IMR-90 (cell line): ENCODE measurements at places on chromosomes 16 and 17.

- no peak for DNase-seq
- H3K36me3 ChIP-seq: no peaks in the 10 kb centered on the region
- no peak overlapping the region for H3K4me3 ChIP-seq
- H3K4me1 ChIP-seq: no peaks in the 10 kb centered on the region
- H3K27ac ChIP-seq: no peak overlapping the region
These were observed 552.5 kb upstream of the EEF2KMT start for GRCh38 chr16:5649762-5650743.

- no peaks in the 10 kb centered on the region for H3K27me3 ChIP-seq
- H3K4me3 ChIP-seq: no peak overlapping the region
- no peaks in the 10 kb centered on the region; the same call in 1 of the 2 replicates for H3K4me1 ChIP-seq
- DNase-seq: peak; percentile 84
These were observed 102.3 kb upstream of the C17orf78 start for GRCh38 chr17:37273409-37274051.

- H3K27me3 ChIP-seq: peaks cover 8% of the 10 kb centered on the region
- H3K4me3 ChIP-seq: no peak overlapping the region
- no peak for DNase-seq
- no peaks in the 10 kb centered on the region for H3K4me1 ChIP-seq
These were observed 10.9 kb downstream of the SLC35G3 start for GRCh38 chr17:35183332-35183731.

DNA sequence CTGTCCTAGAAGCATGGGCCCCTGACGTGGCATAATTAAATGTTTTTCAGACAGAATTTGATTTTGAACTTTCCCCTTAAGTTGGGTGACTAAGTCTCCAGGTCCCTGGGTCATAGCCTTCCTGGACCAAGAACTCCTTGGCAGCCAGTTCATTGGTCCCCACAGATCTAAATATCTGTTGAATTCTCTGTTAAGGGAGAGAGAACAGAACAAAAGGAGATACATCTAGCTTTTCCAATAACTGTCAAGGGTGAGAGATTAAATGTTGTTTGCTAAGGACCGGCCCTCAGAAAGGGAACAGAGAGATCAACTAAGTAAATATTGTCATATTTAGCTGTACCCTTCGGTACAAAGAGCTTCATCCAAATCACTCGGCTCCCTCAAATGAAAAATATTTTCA, 78.2 kb upstream of the NOL11 start:
- no peak for DNase-seq
- H3K36me3 ChIP-seq: no peaks in the 10 kb centered on the region
- H3K4me1 ChIP-seq: peaks cover 6% of the 10 kb centered on the region
- no peak overlapping the region for H3K4me3 ChIP-seq

GRCh38 chr16:49504626-49505025, 131.0 kb downstream of the C16orf78 start:
- H3K36me3 ChIP-seq: no peaks in the 10 kb centered on the region
- no peak overlapping the region for H3K27ac ChIP-seq
- DNase-seq: no peak
- H3K4me1 ChIP-seq: no peaks in the 10 kb centered on the region
- H3K27me3 ChIP-seq: no peaks in the 10 kb centered on the region

GRCh38 chr17:44911133-44912001, 3.9 kb downstream of the GFAP start:
- H3K27me3 ChIP-seq: peaks cover 9% of the 10 kb centered on the region; the same call in 1 of the 2 replicates
- H3K4me3 ChIP-seq: no peak overlapping the region
- peak; percentile 24 for DNase-seq
- H3K27ac ChIP-seq: no peak overlapping the region
- no peaks in the 10 kb centered on the region for H3K36me3 ChIP-seq

- no peak overlapping the region for H3K4me3 ChIP-seq
- DNase-seq: no peak
- no peaks in the 10 kb centered on the region for H3K27me3 ChIP-seq
- no peak overlapping the region for H3K27ac ChIP-seq
- H3K36me3 ChIP-seq: peaks cover 7% of the 10 kb centered on the region
These were observed 48.0 kb upstream of the METRNL start for GRCh38 chr17:83031321-83031945.

DNA sequence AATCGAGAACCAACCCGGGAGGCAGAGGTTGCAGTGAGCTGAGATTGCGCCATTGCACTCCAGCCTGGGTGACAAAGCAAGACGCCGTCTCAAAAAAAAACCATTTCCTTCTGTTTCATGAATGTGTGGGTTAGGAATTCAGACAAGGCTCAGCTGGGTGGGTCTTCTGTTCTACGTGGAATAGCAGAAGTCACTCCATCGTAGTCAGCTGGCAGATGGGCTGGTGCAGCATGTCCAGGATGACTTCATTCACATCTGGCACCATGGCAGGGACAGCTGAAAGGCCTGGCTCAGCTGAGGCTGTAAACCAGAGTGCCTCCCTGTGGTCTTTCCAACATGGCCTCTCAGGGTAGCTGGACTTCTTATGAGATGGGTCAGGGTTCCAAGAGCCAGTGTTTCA, 89.0 kb downstream of the C17orf67 start:
- peaks cover 7% of the 10 kb centered on the region for H3K4me1 ChIP-seq
- no peak for DNase-seq
- no peak overlapping the region for H3K4me3 ChIP-seq

- no peaks in the 10 kb centered on the region for H3K27me3 ChIP-seq
- peaks cover 29% of the 10 kb centered on the region for H3K4me1 ChIP-seq
- H3K36me3 ChIP-seq: no peaks in the 10 kb centered on the region
- no peak overlapping the region for H3K4me3 ChIP-seq
These were observed 180.1 kb downstream of the SPECC1 start for GRCh38 chr17:20189302-20189701.

DNA sequence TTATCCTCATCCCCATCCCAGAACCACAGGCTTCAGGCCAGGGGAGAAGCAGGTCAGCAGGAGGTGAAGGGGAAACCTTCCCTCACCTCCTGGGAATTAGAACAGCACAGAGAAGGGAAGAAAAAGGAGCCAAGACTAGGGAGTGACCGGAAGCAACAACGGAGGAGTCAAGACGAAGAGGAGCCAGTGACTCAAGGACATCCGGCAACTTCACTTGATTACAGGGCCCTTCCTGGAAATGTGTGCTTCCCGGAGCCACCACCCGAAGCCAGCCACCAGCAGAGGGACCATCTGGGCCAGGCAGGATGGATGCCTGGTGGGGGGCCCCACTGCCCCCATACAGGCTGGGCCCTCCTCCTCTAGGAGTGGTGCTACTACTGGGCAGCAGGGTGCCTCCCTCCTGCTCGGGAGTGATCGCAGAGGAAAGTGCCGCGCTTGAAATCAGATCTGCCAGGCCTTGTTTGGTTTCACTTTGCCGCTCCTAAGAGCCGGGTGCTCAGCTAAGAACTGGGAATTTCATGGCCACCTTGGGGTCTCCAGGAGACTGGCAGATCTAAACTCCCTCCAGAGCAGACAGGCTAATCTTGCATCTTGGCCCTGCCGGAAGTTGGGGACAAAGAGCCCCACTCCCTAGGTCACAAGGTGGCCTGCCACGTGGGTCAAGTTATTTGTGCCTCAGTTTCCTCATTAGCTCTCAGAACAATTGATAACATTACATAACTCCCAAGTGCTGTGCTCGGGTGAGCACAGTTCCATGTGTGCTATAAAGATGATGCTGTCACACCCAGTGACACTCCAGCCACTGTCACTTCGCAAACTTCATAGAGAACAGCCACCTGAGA, 6.6 kb downstream of the CDC42EP4 start:
- H3K4me1 ChIP-seq: peaks cover 37% of the 10 kb centered on the region
- peaks cover 3% of the 10 kb centered on the region; the same call in 1 of the 2 replicates for H3K36me3 ChIP-seq
- no peaks in the 10 kb centered on the region for H3K27me3 ChIP-seq
- H3K27ac ChIP-seq: peak overlapping the region; percentile 90
- DNase-seq: peak; percentile 78
- H3K4me3 ChIP-seq: peak overlapping the region; percentile 5

DNA sequence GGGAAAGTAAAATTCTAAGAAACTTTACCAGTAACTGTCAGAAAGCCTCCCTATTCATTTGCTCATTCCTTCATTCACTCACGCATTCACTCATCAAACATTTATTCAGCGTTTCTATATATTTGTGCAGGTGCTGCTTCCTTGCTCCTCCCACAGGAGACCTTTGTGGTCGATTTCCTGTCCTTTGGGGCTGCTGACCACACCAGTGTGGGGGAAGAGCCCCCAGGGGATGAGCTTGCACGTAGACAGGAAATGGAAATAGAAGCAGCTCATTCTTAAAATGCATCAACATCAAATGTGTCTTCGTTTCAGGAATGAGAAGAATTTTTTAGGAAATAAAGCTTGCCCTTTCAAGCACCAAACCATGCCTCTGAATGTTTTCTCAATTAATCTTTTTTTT, 9.6 kb downstream of the PIK3R6 start:
- no peaks in the 10 kb centered on the region for H3K4me1 ChIP-seq
- no peaks in the 10 kb centered on the region for H3K36me3 ChIP-seq
- DNase-seq: peak; percentile 42

GRCh38 chr17:3937359-3937758, 21.1 kb upstream of the P2RX1 start:
- no peak for DNase-seq
- 0 out of 2 replicates have a peak, but pooled peaks cover 1% of the 10 kb centered on the region for H3K4me1 ChIP-seq
- H3K27ac ChIP-seq: no peak overlapping the region
- H3K27me3 ChIP-seq: no peaks in the 10 kb centered on the region

- H3K27me3 ChIP-seq: no peaks in the 10 kb centered on the region
- peaks cover 11% of the 10 kb centered on the region; the same call in 1 of the 2 replicates for H3K36me3 ChIP-seq
- peaks cover 13% of the 10 kb centered on the region for H3K4me1 ChIP-seq
- H3K27ac ChIP-seq: no peak overlapping the region
- H3K4me3 ChIP-seq: no peak overlapping the region
These were observed 12.5 kb downstream of the TFAP4 start for GRCh38 chr16:4260360-4260759.

DNA sequence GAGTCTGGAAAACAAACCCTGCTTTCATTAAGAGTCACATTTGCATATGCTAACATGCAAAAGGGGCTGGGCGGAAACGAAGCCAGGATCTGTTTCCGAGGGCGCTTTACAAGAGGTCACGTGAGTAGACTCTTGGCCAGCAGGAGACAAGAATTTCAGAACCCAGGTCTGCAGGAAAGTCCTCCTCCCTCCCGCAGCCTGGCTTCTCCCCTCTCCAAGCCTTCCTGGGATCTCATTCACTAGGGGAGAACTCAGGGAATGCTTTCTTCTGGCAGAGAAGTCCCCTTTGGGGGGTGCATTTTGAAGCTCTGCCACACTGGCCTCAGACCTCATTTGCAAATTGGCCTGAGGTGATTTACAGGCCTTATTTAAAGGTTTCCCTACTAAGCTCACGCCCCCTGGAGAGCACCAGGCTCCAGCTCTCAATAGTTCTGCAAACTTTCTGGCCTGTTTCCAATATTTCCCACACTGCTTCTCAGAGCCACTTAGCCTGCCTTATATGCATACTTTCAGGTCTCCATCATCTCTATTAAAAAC, 57.2 kb upstream of the CACNG5 start:
- H3K27me3 ChIP-seq: no peaks in the 10 kb centered on the region
- H3K36me3 ChIP-seq: peaks cover 41% of the 10 kb centered on the region
- peaks cover 3% of the 10 kb centered on the region; the same call in 1 of the 2 replicates for H3K4me1 ChIP-seq
- H3K4me3 ChIP-seq: no peak overlapping the region
- no peak overlapping the region for H3K27ac ChIP-seq

GRCh38 chr16:80924372-80924978, 82.2 kb downstream of the CMC2 start:
- no peak overlapping the region for H3K27ac ChIP-seq
- peak; percentile 43 for DNase-seq
- H3K36me3 ChIP-seq: no peaks in the 10 kb centered on the region
- H3K27me3 ChIP-seq: no peaks in the 10 kb centered on the region
- no peak overlapping the region for H3K4me3 ChIP-seq
- H3K4me1 ChIP-seq: no peaks in the 10 kb centered on the region

DNA sequence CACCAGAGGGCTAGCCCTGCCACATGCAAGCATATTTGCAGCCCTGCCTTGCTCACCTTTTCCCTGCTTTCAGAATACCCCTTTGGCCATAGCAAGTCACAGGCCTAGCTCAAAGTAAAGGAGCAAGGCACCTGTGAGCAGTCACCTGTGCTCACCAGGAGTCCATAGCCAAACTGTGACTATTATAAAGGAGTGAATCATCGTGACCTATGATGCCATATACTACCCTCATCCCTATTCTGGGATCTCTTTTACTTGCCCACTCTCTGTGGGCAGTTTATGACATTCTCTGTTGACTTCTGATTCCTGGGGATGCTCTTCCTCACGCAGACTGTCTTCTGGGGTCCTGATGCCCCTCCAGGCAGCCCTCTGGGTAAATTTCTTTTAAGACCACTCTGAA, 200.5 kb upstream of the NLRP1 start:
- peaks cover 7% of the 10 kb centered on the region; the same call in 1 of the 2 replicates for H3K4me1 ChIP-seq
- H3K36me3 ChIP-seq: no peaks in the 10 kb centered on the region
- no peak overlapping the region; the same call in 1 of the 2 replicates for H3K27ac ChIP-seq
- no peak for DNase-seq
- H3K4me3 ChIP-seq: no peak overlapping the region
- no peaks in the 10 kb centered on the region for H3K27me3 ChIP-seq

GRCh38 chr17:50095626-50096037, 481 bp downstream of the PDK2 start:
- no peak for DNase-seq
- H3K4me3 ChIP-seq: peak overlapping the region; percentile 91
- peak overlapping the region; percentile 60 for H3K27ac ChIP-seq
- peaks cover 13% of the 10 kb centered on the region for H3K36me3 ChIP-seq
- peaks cover 9% of the 10 kb centered on the region for H3K4me1 ChIP-seq

GRCh38 chr16:4639899-4640509, 15.4 kb downstream of the MGRN1 start:
- H3K27ac ChIP-seq: no peak overlapping the region
- peaks cover 2% of the 10 kb centered on the region; the same call in 1 of the 2 replicates for H3K4me1 ChIP-seq
- DNase-seq: no peak
- H3K36me3 ChIP-seq: peaks cover 12% of the 10 kb centered on the region; the same call in 1 of the 2 replicates

GRCh38 chr17:28570716-28571360, 486 bp downstream of the PIGS start:
- H3K36me3 ChIP-seq: peaks cover 16% of the 10 kb centered on the region
- peak overlapping the region; percentile 61 for H3K27ac ChIP-seq
- no peak for DNase-seq
- peak overlapping the region; percentile 85 for H3K4me3 ChIP-seq
- no peaks in the 10 kb centered on the region for H3K27me3 ChIP-seq

- peaks cover 6% of the 10 kb centered on the region; the same call in 1 of the 2 replicates for H3K36me3 ChIP-seq
- peak within 1 kb of the TSS; percentile 99 for H3K27ac ChIP-seq
- peak within 1 kb of the TSS; percentile 87 for H3K4me3 ChIP-seq
- peaks cover 41% of the 10 kb centered on the region for H3K4me1 ChIP-seq
- peak; percentile 75 for DNase-seq
These were observed at the start of gene VASN for GRCh38 chr16:4371357-4372000. TSS of gene VASN (plus strand) at chr16:4371848. CDS start at chr16:4380878, 9,030 bp downstream.

- H3K4me1 ChIP-seq: no peaks in the 10 kb centered on the region
- no peak overlapping the region for H3K4me3 ChIP-seq
- H3K27me3 ChIP-seq: no peaks in the 10 kb centered on the region
- no peak overlapping the region for H3K27ac ChIP-seq
- no peak for DNase-seq
These were observed 1279.0 kb upstream of the GOT2 start for GRCh38 chr16:60013076-60013475.
